ENCODE measurements at places on chromosomes 6 and 20. TPM values are rescaled to one million over a fixed set of nuclear protein-coding genes. Genes with fewer than 3 reads are reported as not detected.

PAX1 gene
- not detected for polyA plus RNA-seq

RHAG gene
- 0.07 TPM for polyA plus RNA-seq

CYP24A1 gene
- polyA plus RNA-seq: not detected

LPA gene
- polyA plus RNA-seq: 7.9 TPM

CD24 gene
- 14.4 TPM for polyA plus RNA-seq

FAM217A gene
- not detected for polyA plus RNA-seq

CTNNBL1 gene
- 25.4 TPM for polyA plus RNA-seq

OR12D3 gene
- polyA plus RNA-seq: not detected

Data from liver (tissue), 10 donors.